ENCODE measurements at places on chromosomes 3 and 15. TPM values are rescaled to one million over a fixed set of nuclear protein-coding genes. Genes with fewer than 3 reads are reported as not detected.

DNA sequence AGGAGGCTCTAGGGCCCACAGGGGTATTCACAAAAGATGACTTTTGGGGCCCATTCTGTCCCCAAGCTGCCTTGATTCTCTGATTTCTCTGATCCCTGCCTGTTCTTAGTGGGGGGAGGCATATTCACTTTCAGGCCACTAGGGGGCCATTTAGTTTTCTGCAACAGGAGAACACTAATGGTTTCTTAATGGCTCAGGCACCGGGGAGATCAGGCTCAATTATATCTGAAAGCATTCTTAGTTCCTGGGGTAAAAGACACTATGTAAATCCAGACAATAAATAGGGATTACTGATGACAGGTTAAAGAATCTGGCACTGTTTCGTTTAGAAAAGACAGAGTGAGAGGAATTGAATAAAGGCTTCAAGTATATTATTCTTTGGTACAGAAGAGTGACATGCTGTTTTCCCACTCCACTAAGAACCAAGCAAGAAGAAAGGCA lies 2.5 kb upstream of the INAFM2 start:
- peak; percentile 71 for DNase-seq

The RHOV gene
- total RNA-seq, result 1.6 TPM

DNA sequence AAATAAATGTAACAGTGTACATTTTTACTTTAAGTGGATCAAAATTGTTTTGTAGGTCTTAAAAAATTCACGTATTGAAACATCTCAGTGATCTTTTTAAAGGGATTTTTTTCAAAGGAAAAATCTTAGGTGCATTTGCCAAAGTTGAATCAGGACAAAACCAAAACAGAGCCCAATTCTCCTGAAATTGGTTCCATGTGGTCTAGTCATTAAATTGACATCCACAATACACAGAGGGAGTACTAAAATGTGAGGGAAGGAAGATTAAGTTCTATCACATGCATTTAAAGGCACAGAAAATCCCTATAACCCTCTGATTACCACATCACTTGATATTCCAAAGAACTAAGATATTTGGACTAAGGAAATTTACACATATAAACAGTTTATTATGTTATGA lies 39.3 kb upstream of the HDC start:
- DNase-seq, result no peak

GRCh38 chr15:80550219-80550907 lies 144.7 kb upstream of the ABHD17C start:
- peak; percentile 86 for DNase-seq

The CFAP100 gene
- not detected for total RNA-seq

The ATR gene
- total RNA-seq, result 35.6 TPM

DNA sequence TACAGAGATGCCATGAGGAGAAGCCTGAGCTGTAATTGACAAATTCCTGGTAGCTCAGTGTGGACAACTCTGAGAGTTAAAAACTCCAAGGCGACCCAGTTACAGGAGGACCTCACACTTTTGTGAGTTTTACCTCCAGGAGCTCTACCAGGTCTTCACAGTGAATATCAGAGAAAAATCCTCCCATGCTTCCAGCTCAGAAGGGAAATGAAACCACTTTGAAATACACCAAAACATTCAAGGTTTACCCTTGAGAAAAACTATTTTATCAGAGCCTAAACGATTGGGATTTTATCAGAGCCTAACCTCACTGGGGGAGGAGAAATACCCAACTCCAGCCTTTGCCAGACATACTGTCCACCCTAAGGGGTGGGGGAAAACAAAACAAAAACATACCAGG lies 52.4 kb downstream of the MCCC1 start:
- DNase-seq, result no peak

The AHSG gene
- total RNA-seq, result not detected

GRCh38 chr3:44554626-44555592 lies at the start of gene ZKSCAN7:
Gene ZKSCAN7 (plus strand): TSS chr3:44555193. CDS start chr3:44557048, 1,855 bp downstream.
- DNase-seq, result peak; percentile 22

- no peak for DNase-seq
Measured at GRCh38 chr3:86176445-86176784, 814.5 kb downstream of the VGLL3 start.

DNA sequence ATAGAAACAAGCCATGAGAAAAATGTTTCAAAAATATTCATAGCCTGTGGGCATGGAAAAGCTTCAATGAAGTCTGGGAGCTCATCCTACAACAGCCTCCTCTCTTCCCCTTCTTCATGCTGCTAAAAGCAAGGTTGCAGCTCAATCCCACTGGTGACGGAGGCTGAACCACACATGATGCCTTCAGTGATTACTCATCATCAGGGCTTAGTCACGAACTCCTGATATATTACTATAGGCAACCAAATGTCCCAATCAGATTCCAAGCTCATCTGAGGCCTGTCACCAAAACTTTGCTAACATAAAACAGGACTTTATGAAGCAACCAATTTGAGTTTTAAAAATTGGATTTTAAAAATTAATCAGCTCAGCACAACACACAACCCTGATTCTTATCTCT lies 24.0 kb upstream of the SLC24A5 start:
- DNase-seq, result peak; percentile 67

GRCh38 chr3:28173836-28174235 lies 67.6 kb upstream of the CMC1 start:
- DNase-seq, result no peak

GRCh38 chr15:66936109-66936860 lies 129.1 kb upstream of the SMAD3 start:
- DNase-seq, result no peak

DNA sequence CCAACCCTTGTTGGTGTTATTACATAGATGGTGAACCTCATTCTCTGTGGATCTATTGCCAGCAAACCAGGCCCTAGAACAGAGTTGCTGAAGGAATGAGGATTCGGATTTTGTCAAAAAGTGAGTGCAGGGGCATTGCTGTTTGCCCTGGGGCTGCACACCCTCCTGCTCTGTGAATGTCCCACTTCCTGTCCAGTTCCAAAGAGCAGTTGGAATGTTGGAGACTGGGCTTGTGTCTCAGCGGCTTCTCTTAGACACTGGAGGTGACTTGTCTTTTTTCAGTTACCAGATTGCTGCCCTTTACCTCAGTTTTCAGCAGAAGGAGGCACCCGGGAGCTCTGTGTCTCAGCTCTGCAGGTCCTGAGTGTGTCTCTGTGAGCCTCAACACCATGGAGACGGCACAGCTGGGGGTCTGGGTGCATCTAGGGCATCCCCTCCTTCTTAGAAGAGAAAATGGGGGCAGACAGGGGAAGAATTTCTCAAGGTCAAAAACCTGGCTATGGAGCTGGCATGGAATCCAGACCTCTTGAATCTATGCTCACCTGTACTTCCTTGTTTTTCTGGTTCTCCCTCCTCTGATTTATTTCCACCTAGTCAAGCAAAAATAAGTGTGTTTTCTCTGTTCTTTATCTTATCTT lies 46.3 kb downstream of the LIMD1 start:
- no peak for DNase-seq

DNA sequence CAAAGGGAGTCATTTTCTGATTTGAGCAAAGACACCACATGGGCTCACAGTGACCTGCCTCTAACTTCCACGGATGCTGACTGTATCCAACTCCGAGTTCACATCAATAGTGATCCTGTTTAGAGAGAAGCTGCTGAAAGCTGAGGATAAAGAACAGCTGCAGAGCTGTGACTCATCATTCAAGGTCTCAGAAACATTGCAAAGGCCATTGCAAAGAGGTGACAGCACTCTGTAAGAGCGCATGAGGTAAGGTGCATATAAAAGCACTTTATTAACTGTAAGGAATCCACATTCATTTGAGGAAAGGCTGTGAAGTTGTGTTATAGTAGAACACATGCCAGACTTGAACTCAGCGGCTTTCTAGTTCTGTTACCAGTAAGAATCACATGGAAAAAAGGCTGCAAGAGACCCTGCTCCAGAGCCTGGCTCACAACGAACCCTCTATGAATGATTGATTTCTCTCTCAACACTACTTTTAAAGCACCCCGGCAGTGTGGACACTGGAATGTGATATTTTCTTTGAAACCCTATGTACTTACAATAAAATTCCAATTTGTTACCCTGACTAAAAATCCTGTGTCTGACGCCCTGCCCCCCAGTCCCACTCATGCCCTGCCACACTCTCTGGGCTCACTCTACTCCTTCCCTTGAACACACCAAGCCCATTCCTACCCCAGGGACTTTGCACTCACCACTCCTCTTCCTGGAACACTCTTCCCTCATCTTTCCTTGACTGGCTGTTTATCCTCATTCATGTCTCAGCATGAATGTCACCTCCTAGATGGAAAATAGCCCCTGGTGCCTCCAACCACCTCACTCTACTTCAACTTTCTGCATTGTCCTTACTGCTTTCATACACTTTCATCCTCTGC lies 111.2 kb downstream of the LSM3 start:
- DNase-seq, result peak; percentile 91

GRCh38 chr3:196611761-196612483 lies 27.6 kb upstream of the NRROS start:
- DNase-seq, result no peak

DNA sequence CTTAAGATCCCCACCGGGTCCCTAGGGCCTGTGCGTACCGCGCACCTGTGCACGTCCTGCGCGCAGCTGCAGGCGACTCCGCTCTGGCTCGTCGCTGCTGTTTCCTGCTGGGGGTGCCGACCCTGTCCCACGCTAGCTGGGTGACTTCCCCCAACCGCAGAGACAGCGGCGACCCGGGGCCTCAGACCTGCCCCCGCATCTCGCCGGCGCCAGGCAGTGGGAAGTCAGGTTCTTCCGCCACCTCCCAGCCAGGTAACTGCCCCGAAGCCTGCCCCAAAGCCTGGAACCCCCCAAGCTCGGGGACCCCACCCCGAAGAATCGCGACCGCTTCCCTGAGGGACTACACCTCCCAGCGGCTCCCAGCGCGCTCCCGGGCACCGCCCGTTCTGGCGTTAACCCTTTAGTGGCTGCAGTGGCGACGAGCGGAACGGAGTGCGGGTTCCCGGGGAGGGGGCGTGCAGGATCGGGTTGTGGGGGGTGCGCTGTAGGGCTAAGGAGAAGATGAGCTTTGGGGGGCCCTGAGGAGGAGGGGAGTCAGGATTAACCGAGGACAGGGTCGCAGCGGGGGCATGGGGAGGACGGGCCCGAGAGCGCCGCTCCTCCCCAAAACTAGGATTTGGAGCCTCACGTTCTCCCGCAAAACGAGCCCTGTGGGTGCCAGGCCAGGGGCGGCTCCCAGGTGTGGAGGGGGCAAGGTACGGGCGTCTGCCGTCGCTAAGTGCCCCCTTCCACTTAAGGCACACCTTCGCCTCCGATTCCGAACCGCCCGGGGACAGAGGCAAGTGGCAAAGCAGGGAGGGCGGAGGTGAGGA lies 589 bp downstream of the NEIL1 start:
- DNase-seq, result no peak

Data from renal cortical epithelial cell (primary cell).